Effector CD4-positive, alpha-beta T cell (primary cell): ENCODE measurements at places on chromosomes 3 and 15.

DNA sequence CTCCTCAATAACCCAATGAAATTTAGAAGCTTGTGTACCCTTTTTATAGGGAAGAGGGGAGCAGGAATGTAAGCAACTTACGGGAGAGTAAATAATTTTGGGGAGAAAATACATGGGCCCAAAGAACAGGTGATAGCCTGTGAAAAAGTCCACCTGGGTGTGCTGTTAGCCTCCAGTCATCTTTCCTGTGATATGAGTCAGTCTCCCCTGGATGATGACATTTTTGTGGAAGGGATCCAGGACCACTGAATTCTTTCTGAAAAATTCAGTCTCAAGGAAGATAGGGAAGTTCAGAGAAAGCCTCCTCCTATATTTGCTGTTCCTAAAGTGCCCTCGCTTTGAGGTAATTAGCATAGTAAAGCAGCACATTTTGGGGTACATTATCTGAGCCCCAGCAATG, 149.8 kb downstream of the SQOR start:
- DNase-seq: no peak

DNA sequence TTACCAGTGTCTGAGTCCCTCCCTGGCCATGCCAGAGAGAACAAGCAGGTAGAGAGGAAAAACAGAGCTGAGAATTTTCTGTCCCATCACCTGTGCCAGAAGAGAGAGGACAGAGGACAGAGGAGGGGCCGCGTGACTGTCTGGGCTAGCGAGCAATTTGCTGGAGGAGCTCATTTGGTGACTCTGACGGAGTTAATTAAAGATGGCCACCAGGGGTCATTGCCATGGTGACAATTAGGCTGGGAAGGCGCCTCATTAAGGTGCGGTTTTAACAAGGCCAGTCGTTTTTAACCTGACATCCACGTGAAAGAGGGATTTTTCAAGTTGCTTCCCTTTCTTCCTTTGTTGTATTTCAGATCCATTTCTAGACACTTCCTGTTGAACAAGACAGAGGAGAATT, 72.4 kb downstream of the RHCG start:
- no peak for DNase-seq

DNA sequence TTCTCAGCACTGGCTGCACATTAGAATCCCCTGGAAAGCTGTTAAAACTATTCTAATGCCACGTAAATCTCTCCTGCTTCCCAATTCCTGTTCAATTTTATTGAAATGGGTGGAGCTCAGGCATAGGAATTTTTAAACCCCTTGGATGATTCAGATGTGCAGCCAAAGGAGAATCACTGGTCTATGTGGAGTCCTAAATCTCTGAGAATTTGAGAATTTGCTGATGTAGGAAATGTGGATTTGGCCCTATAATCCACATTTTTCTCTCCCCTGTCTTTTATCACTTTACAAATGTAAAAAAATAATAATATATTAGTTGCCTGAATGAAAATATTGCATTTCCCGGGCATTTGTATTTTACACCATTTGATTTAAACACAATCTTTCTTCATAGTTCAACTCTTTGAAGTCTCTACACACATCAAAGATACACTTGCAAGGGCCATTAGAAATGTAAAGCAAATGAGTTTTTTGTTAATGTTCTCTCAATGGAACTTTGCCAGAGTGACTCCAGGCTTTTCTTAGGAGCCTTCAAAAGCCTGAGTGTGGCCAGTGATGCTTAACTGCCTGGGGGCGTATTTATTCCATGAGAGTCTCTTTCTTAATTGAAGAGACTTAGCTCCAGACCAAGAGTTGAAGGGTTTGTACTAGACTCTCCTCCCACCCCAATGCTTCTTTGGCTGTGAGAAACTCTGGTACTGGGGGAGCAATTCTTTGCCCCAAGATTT, 48.8 kb upstream of the PTX3 start:
- DNase-seq: no peak

DNA sequence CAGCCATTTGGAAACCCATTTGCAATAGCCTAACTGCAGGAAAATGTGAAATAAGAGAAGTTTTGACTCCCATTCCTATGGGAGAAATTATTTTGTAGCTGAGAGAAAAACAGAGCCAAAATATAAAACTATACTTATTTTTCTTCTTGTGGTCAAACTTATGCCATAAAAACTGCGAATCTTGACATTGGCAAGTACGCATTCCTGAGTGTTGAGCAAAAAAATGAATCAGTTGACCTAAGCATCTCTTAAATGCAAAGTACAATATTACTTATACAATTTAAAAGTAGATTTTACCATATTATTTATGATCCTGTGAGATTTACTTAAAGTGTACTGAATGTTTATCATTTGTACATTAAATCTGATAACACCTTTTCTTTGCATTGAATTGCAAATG, 50.1 kb upstream of the CMC1 start:
- DNase-seq: no peak

DNA sequence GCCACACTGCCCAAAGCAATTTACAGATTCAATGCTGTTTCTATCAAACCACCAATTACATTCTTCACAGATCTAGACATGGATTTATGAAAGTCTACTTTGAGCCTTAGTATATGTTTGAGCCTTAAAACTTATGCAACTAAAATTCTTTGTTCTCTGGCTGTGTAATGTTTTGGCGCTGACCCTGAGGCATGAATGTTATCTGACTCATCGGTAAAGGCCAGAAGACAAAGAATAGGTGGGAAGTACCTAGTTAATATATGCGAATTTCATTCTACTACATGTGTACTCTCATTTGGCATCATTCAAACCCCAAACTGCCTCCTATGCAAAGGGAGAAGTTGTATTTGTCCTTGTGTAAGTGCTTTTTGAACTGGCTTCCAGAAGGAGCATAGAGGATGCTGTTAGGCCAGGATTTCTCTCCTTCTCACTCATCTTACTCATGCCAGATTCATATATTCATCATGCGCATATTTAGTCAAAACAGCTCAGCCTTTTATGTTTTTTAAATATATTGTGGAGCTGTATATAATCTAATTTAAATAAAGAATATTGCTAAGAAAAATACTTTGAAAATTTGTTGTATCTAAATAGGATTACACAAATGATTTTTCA, 204.2 kb downstream of the NFKBIZ start:
- no peak for DNase-seq

DNA sequence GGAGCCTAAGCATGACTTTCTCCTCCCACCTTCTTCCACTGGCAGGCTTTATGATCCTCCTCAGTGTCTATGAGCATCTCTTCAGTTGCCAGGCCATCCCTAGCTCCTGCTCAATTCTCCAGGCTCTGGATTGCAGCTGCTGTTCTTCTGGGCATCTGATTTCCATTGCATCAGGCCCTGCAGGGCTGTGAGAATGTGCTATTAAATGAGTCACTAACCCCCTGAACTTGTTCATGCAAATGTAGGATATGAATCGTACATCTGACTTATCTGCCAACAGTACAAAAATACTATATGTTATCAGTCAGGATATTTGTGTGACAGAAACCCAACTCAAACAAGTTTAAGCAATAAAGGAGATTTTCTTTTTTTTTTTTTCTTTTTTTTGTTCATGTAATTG, 11.9 kb downstream of the GPR176 start:
- DNase-seq: no peak

DNA sequence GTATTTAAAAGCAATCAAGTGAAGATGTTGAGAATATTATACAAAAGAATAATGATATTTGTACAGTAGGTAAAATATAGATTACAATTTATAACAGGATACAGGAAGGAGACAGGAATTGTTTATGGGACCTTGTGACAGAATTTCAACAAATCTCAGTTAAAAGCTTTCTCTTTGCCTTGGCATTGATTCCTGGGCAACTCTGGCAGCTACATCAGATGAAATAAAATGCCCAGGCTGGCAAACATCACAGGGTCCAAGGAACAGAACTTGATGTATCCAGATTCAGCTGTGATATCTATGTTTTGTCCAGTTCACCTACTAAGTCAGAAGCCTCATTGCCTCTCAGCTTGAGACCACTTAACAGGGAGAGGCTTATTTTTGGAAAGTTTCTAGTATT, 473.1 kb downstream of the MCTP2 start:
- no peak for DNase-seq

DNA sequence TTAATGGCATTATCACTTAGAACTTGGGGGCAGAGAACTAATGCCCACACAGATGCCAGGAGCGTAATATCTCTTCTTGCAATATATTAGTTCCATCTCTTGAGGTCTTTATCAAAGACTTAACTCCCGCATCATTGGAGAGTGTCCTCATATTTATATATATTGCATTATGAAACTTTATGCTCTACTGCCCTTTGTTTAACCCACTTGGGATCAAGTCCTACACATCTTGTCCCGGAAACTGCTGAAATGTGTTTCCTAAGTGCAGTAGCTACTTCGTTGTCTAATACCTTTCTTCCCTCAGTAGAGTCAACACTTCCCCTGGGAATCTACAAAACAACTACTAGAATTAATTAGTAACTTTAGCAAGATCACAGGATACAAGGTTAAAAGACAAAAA, 1029.2 kb downstream of the OTOL1 start:
- no peak for DNase-seq

DNA sequence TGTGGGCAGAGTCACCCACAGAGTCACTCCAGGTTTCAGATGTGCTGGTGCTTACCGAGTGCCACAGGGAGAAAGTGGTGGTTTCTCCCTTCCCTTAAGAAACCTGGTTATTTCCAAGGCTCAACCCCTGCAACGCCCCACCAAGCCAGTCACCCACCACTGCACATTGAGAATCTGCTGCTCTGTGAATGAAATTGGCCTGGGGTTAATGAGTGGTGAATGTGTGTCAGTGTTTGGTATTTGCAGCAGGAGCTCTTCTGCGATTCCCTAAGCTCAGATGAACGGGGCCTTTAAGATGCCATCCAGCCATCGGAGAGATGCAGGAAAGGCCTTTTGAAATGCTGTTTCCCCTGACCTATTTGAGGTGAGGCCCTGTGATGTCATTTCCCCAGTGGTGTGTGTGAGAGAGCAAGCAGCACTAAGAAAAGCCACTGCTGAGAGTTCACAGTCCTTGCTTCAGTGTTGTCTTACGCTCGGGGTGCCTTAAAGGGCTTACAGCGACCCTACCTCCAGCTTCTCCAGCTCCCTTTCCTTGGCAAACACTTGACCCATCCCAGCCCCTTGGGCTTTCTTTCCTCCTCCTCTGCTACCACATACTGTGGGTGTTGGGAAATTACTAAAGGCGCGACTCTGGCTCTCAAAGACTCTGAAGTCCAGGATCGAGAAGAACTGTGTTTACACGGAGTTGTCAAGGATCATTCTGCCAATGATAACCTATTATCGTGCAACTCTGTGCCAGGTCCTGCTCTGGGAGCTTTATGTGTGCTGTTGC, 68.9 kb downstream of the SMAD3 start:
- peak; percentile 61 for DNase-seq

DNA sequence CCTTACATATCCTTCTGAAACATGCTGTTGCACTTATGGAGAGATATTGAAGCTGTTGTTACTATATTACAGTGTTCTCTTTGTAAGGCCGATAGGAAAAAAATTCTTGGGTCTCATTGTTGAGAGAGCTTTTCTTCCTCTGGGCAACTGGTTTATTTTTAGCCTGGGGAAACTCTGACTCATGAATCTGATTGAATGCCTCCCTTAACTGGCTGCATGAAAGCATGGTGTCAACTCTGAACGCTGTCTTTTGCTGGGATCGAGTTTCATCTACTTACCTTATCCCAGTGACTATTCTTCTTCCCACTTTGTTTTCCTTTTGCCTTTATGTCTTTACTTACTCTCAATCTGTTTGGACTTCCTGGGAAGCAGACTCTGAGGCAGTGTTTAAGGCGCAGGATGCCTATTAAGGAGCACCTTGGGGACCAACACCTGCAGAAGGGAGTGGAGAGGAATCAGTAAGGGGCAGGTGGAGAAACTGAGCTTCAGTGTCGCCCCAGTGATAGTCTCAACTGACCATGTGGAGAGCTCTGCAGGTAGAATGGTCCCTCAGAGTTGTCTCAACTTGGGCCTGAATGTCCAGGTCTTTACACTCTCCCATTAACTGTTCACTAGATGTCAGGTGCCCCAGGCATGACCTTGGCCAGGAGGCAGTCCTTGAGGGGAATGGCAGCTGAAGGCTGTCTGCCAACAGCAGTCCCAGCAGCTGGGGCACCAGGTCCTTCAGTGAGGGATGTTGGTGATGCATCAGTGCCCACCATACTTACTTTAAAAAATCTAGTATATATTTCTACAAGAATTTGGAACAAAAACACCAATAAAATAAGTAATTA, 88.9 kb upstream of the CCNL1 start:
- no peak for DNase-seq

- DNase-seq: no peak
Observed at GRCh38 chr3:51729042-51729633, 22.3 kb downstream of the GRM2 start.

DNA sequence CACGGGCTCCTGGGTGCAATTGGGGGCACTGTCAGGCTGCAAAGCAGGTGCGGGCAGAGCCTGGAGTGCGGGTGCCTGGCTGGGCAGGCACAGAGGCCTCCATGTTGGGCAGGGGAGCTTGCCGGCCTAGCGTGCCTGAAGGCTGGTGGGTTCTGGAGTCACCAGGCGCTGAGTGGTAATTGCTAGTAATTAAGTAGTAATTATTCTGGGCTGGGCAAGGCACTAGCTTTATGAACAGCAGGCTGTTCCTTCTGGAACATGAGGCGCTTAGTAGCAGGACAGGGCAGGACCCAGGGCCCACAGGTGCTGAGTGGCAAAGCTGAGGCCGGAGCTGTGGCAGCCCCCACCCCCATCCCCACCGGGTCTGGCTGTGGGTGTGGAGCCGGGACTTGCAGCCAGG, 25.3 kb downstream of the PLXNA1 start:
- no peak for DNase-seq

DNA sequence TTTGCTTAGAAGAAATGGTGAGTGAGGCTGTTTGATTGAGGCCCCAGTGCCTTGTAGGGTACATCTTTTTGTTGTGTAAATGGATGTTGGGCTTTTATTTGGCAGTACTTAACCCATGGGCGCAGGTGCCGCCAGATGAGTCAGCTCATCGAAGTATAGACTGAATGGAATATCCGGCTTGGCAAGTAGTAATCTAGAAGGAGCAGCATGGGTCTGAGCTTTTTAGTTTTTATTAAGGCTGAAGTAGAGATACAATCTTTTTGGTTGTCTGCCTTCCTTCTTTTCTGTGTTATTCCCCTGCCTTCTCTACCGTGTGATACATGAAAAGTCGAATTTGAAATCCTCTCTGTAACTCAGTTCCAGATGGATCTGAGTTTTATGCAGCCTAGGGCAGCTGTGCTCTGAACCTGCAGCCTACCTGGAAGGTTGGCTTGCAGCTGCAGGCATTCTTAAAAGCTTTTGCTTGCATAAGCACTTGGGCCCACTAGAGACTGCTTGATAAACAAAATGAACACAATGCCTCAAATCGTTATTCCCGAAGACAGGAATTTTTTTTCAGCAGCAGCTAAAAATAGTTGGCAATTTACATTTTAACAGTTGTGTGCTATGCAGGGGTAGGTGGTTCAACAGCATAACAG, 177.5 kb upstream of the CGNL1 start:
- no peak for DNase-seq

GRCh38 chr15:64046421-64047153, at the start of gene DAPK2:
TSS of gene DAPK2 (minus strand) at chr15:64046485. CDS start at chr15:64040261, 6,224 bp downstream.
- DNase-seq: peak; percentile 49

GRCh38 chr3:38006445-38006995, 15.9 kb downstream of the VILL start:
- no peak for DNase-seq

- DNase-seq: no peak
Observed at GRCh38 chr3:148265841-148266240, 431.9 kb upstream of the AGTR1 start.

GRCh38 chr3:149783576-149783975, 8.8 kb downstream of the ANKUB1 start:
- DNase-seq: no peak

- no peak for DNase-seq
Observed at GRCh38 chr15:77527164-77527778, 105.4 kb downstream of the LINGO1 start.

- DNase-seq: no peak
Observed at GRCh38 chr15:68910816-68911215, 19.5 kb upstream of the SPESP1 start.
